RPMI8226 (cell line): ENCODE measurements at places on chromosomes 1 and 21.

DNA sequence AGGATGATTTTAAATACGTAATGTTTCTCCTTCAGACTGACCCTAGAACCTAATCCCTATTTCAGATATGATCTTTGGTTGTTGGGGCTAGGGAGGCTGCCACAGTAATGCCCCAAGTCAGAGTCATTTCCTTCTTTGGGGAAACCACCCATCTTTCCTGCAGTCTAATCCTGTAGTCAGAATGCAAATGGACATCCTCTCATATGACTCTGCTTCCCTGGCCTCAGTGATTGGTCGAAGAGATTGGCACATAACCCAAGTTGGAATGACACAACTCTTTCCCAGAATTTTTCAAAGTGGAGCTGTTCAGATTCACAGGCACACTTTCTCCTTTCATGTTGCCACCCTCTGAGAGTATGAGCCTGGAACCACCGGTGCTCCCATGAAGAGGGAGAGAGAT is 58.8 kb upstream of the ZNF644 start:
- DNase-seq: no peak

DNA sequence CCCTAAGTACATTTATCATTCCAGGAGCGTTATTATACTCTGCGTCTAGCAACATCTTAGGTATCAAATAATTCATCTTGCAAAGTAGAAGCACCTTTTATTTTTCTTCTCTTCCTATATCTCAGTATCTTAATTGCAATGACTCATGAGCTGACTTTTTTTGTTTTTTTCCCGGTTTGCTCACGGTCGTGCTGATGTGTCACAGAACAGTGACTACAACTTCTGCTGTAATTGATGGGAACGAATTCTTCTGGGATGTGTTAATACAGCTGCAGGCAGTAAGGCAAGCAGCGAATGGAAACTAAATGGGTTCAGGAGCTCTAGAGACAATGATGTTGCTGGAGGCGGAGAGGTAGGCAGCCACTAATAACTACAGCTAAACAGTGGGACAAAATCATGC is 89.8 kb upstream of the TMPRSS15 start:
- no peak for DNase-seq

GRCh38 chr1:12621346-12622335 is 3.6 kb upstream of the DHRS3 start:
- DNase-seq: no peak

DNA sequence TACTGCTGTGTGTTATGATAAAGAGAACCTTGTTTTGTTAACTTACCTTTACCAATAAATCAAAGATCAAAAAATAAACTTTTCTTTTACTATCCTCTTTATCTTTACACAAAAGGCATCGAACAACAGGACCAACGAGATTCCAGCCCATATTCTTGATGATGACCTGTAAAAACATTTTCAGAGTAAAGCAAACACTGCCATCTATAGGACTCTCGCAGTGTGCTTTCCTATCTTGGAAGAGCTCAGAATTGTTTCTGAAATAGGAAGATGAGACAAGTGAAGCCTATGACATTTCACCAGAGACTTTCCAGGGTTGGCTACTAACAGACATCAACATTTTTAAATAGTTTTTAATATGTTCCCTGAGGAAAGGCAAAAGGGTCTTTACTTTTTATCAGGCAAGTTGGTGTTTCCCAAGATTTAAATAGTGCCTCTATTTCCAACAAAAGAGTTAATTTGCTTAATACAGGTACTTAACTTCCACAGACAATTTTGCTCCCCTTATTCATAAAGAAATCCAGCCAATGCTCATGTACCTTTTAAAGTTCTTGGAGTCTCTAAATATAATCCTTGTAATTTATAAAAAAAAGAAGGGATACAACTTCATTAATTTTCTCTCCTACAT is 7.3 kb downstream of the GLMN start:
- DNase-seq: peak; percentile 25

GRCh38 chr1:214439352-214440119 is 111.9 kb downstream of the PTPN14 start:
- DNase-seq: peak; percentile 49

- no peak for DNase-seq
Observed at GRCh38 chr1:192045131-192045530, 113.1 kb upstream of the RGS18 start.

- DNase-seq: no peak
Observed at GRCh38 chr21:36709868-36710728, 11.2 kb downstream of the SIM2 start.

GRCh38 chr21:39625211-39625895 is 12.6 kb downstream of the B3GALT5 start:
- no peak for DNase-seq

GRCh38 chr1:63261736-63262458 is 60.5 kb upstream of the FOXD3 start:
- peak; percentile 20 for DNase-seq

DNA sequence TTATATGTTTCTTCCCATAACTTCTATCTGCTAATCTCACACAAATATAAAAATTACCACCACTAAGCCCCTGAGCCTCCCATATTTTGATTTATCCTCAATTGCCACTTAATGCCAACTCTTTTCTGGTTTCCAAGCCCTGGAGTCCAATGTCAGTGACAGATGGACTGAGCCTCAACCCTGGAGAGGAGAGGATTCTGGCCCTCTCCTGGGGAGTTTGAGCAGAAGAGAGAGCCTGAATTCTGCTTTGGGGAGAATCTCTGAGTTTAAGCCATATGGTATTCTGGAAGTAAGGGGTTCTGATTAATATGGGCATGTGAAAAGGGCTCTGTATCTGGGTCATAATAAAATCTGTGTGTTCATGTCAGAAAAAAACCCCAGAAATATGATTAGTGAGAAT is 8.5 kb downstream of the CADM3 start:
- no peak for DNase-seq

GRCh38 chr1:99660496-99660895 is 14.6 kb downstream of the PALMD start:
- DNase-seq: no peak

- DNase-seq: no peak
Observed at GRCh38 chr1:30234091-30234490, 489.3 kb downstream of the MATN1 start.

GRCh38 chr1:211752317-211752716 is 76.9 kb upstream of the NEK2 start:
- no peak for DNase-seq

- peak; percentile 28 for DNase-seq
Observed at GRCh38 chr1:14323568-14324247, 274.8 kb upstream of the KAZN start.

DNA sequence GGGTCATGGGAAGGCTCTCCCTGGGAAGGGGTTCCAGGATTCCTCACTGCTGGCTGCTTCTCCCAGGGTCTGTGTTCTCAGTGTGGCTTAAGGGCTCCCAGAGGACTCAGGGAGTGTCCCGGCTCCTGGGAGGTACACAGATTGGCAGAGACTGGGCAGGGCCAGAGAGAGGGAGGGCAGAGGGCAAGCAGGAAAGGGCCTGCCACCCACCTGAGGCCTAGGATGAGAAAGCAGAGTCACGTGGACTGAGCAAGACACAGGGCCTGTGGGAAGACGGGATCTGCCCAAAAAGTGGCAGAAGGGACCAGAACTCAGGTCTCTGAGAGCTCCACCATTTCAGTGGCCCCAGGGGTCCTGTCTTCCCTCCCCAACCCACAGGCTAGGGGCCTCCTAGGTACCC is 871 bp downstream of the SLFNL1 start:
- no peak for DNase-seq

DNA sequence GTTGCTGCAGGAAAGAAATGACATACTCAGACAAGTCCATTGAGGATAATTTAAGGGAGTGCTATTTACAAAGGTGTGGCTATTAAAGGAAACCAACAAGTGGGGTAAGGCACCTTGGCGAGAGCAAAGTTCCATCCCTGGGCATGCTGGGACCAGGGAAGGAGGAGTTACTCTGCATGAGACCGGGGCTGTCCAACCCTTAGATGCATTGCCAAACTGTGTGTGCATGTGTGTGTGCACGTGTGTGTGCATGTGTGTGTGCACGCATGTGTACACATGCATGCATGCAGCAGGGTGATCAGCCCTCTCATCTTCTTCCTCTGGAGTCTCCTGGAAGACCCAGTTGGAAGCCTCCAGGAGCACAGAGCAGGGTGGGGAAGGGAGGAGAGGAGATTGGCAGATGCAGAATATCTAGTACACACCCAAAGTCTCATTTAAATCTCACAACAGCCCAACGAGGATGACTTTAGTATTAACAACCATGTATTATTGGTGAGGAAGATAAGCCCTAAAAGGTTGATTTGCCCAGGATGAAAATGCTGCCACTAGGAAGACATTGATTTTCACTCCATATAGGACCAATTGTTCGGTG is 72.2 kb upstream of the CD34 start:
- DNase-seq: no peak

GRCh38 chr1:156135930-156136871 is 17.2 kb upstream of the SEMA4A start:
- no peak for DNase-seq

- DNase-seq: no peak
Observed at GRCh38 chr1:59043796-59044195, 253.1 kb upstream of the FGGY start.

GRCh38 chr21:33197496-33197895 is 32.2 kb upstream of the IFNAR2 start:
- DNase-seq: no peak

- DNase-seq: peak; percentile 64
Observed at GRCh38 chr1:203217139-203217655, 12.3 kb downstream of the CHIT1 start.

DNA sequence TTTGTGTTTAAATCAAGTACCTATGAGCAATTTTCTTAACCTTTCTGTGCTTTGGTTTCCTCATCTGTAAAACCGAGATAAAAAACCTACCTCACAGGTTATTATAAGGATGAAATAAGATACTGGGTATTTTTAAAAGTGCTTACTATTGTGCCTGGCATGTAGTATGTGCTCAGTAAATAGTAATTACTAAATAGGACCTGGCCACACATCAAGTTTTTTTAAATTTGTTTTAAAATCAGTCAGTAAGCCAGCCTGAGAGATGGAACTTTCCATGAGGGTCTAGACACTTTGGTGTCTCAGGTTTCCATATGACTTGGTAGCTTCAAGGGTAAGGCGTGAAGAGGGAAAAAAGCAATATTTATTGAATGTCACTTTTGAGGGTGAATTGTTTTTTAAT is 7.0 kb upstream of the ATF3 start:
- no peak for DNase-seq

DNA sequence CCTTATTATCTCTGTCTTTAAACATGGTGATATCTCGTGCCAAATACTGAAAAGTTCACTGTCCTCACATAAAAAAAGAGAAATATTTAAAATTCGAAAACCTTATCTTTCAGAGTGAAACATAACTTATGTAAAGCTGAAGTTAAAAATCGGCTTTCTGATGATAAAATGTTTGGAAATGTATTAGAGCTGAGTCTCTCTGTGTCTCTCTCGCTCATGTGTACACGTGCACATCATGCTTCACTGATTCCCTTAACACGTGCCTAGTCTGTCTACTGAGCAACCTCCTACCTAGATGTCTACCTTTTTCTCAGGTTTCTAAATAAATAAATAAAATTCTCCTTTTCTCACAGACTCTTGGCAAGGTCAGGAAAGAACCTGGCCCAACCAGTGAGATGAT is 17.1 kb downstream of the HHIPL2 start:
- no peak for DNase-seq

DNA sequence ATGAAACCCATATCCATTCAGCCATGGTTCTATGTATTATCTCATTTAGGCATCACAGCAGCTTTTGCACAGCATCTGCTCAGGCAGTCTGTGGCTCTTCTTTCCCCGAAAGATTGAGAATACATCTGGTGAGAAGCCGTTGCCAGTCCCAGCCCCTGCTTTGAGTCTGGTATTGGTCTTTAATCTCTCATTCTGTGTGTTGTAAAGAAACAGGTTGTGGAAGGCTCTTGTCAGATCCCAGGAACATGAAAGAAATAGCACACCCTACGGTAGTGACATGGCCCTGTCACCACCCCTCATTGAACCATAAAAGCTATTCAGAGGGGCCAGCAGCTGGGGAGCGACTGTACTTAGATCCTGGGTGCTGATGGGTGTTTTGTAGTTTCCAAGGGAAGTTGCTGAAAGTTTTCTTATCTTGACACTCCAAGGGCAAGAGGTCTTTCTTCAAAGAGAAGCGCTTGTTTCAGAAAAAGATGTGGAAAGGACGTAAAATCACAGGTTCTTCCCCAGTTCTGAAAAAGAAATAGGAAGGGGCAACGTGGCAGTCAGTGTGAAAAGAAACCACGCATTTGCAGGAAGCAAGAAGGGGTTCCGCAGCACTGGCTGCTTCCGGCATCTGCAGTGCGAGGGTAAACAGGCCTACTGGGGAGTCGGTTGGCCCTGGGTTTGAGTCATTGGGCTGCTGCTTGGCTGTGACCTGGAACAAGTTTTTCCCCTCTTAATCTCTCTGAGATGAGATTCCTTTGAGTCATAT is 145.0 kb downstream of the DHRS3 start:
- no peak for DNase-seq

GRCh38 chr21:44390886-44391285 is 37.5 kb downstream of the TRPM2 start:
- no peak for DNase-seq

- DNase-seq: no peak
Observed at GRCh38 chr1:204188959-204189639, 7.2 kb downstream of the KISS1 start.

- DNase-seq: no peak
Observed at GRCh38 chr1:184021728-184022127, 15.8 kb downstream of the COLGALT2 start.

GRCh38 chr1:171654201-171654941 is 1.9 kb upstream of the MYOC start:
- DNase-seq: no peak

GRCh38 chr1:208888376-208888775 is 644.2 kb upstream of the PLXNA2 start:
- DNase-seq: no peak

DNA sequence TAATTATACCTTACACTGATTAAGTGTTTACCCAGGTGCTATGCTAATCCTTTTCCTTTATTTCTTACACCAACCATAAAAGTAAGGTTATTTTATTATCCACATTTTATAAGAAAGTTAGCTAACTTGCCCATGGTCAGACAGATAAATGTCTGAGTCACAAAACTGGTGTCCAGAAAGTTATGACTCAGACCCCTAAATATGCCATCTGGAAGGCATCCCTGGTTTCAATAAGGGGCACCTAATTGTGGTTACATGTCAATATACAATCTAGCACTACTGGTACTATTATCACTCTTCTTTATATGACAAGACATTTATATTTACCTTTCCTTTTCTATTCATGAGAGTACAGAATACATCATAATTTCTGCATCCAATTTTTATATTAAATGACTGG is 496.5 kb upstream of the ADGRL2 start:
- DNase-seq: no peak

- no peak for DNase-seq
Observed at GRCh38 chr1:156692441-156692924, 12.9 kb downstream of the CRABP2 start.

GRCh38 chr1:246691622-246692495 is 32.4 kb upstream of the SCCPDH start:
- DNase-seq: no peak

DNA sequence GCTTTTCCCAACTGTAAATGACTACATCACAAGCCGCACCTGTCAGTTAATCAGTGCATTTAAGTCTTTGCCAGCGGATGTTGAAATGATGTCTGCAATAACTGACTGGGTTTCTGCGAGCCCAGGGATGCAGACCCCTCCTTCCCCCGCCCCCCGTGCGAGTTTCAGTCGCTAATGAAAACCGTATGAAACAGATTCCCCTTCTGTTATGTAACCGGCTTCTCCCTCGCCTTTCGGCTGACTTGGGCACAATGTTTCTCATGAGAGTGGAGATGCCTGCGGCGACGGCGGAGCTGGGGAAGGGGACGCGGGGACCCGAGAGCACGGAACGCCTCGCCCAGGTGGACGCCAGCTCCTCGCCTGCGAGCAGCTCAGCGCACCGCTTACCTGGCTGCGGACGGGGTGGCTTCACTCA is 753 bp downstream of the KCNJ6 start:
- DNase-seq: no peak

- DNase-seq: peak; percentile 33
Observed at GRCh38 chr1:177355575-177355974, 184.8 kb downstream of the BRINP2 start.
